Breast epithelium (tissue), 4 donors: ENCODE measurements at places on chromosomes 16 and 17. TPM values are rescaled to one million over a fixed set of nuclear protein-coding genes. Genes with fewer than 3 reads are reported as not detected.
A peak's percentile ranks its signal among the peaks of the same experiment; 100 is the strongest.

- no peak for DNase-seq
- H3K36me3 ChIP-seq: no peaks in the 10 kb centered on the region
- no peaks in the 10 kb centered on the region for H3K4me1 ChIP-seq
- no peak overlapping the region for H3K4me3 ChIP-seq
- H3K27ac ChIP-seq: no peak overlapping the region
Observed at GRCh38 chr16:81891736-81892364, 112.8 kb downstream of the PLCG2 start.

DNA sequence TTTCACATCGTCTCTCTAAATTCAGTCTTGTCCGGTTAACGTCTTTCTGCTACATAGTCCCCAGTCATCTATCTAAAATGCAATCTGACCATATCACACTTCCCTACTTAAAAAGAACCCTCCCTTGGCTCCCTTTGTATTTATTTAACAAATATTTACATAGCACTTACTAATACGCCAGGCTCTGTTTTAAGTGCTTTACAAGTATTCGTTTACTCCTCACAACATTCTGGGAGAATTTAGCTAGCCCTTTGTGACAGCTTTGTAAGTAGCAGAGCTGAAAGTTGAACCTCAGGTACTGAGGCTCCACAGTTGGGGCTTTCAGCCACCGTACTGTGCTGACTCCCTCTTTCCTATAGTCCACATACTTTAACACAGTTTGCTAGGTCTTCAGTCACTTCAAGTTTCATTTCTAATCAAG lies 9.2 kb downstream of the PAFAH1B1 start:
- H3K4me3 ChIP-seq: no peak overlapping the region
- DNase-seq: no peak
- H3K27ac ChIP-seq: no peak overlapping the region

DNA sequence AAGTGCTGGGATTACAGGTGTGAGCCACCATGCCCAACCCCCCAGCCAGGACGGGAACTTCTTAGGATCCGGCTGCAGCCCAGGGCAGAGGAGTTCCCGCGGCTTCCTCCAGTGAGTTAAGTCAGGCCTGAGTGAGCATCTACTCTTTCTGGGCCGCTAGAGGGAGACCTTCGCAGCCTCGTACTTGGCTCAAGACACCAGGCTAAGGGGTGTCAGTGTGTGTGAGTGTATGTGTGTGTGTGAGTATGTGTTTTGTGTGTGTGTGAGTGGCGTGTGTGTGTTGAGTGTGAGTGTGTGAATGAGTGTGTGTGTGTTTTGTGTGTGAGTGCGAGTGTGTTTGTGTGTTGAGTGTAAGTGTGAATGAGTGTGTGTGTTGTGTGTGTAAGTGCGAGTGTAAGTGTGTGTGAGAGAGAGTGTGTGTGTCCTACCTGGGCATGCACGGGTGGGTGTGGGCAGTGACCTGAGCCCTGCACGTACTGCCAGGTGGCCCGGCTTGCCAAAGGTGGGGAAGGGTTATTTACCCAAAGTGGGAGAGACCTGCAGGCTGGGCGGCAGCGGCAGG lies 58.5 kb downstream of the TMEM235 start:
- no peaks in the 10 kb centered on the region for H3K4me1 ChIP-seq
- peak; percentile 73 for DNase-seq
- H3K27ac ChIP-seq: no peak overlapping the region
- H3K27me3 ChIP-seq: no peaks in the 10 kb centered on the region
- no peak overlapping the region for H3K4me3 ChIP-seq

GRCh38 chr16:80615735-80616134 lies 74.9 kb downstream of the DYNLRB2 start:
- peak overlapping the region; percentile 25 for H3K27ac ChIP-seq
- H3K4me3 ChIP-seq: no peak overlapping the region
- H3K36me3 ChIP-seq: no peaks in the 10 kb centered on the region
- no peak for DNase-seq
- H3K4me1 ChIP-seq: peaks cover 5% of the 10 kb centered on the region
- H3K27me3 ChIP-seq: no peaks in the 10 kb centered on the region

- peaks cover 6% of the 10 kb centered on the region for H3K27me3 ChIP-seq
- no peak for DNase-seq
- H3K27ac ChIP-seq: no peak overlapping the region
- H3K4me1 ChIP-seq: no peaks in the 10 kb centered on the region
- no peak overlapping the region for H3K4me3 ChIP-seq
Observed at GRCh38 chr17:52140601-52141000, 17.9 kb downstream of the CA10 start.

GRCh38 chr17:78128551-78129350 lies at the start of gene TMC6:
TSS of gene TMC6 (minus strand) at chr17:78128755. CDS start at chr17:78126832, 1,923 bp downstream.
- H3K36me3 ChIP-seq: peaks cover 3% of the 10 kb centered on the region
- peak; percentile 72 for DNase-seq
- peak within 1 kb of the TSS; percentile 60 for H3K4me3 ChIP-seq
- H3K27ac ChIP-seq: peak within 1 kb of the TSS; percentile 90
- no peaks in the 10 kb centered on the region for H3K4me1 ChIP-seq
- no peaks in the 10 kb centered on the region for H3K27me3 ChIP-seq

DNA sequence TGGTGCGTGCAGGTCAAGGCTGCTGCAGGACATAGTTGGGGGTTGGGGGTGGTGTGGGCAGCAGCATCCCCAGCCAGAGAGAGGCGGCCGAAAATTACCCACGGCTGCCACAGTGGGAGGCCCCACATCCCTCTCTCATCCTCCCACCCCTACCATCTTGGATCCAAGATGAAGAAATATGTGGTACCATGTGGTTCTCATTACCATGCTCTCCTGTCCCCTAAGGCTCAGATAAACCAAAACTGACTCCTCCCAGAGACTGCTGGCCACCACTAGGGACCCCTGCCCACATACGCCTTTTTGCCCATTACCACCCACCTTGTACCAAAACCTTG lies 120.4 kb downstream of the HIC1 start:
- H3K4me1 ChIP-seq: peaks cover 55% of the 10 kb centered on the region
- DNase-seq: no peak
- H3K27ac ChIP-seq: peak overlapping the region; percentile 70
- no peaks in the 10 kb centered on the region for H3K27me3 ChIP-seq
- peak overlapping the region; percentile 13 for H3K4me3 ChIP-seq

The TM4SF5 gene
- total RNA-seq: not detected

DNA sequence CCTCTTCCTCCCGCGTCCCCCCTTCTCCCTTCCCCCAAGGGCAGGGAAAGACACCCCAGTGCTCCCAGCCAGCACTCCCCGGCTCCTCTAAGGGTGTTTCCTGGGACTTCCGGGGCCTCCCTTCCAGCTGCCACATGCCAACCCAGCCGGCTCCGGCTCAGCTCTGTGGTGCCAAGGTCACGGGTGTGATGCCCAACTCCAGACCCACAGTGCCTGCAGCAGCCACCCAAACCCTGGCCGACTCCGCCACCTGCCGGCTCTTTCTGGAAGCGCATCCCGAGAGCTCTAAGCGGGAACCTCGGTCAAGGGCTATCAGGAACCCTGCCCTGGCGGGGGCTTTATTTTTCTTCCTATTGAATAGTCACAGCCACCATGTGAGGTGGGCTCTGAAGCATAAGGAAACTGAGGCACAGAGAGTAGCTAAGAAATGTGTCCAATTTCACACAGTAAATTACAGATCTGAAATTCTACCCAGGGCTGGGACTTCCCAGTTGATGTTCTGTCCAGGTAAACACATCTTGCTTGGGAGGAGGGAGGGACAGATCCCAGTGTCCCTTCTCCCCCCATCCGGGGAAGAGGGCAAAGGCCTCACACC lies 3.3 kb upstream of the PPP1R1B start:
- DNase-seq: peak; percentile 80
- no peaks in the 10 kb centered on the region for H3K36me3 ChIP-seq
- H3K4me1 ChIP-seq: peaks cover 24% of the 10 kb centered on the region

The KDM6B gene
- 6.4 TPM for total RNA-seq

DNA sequence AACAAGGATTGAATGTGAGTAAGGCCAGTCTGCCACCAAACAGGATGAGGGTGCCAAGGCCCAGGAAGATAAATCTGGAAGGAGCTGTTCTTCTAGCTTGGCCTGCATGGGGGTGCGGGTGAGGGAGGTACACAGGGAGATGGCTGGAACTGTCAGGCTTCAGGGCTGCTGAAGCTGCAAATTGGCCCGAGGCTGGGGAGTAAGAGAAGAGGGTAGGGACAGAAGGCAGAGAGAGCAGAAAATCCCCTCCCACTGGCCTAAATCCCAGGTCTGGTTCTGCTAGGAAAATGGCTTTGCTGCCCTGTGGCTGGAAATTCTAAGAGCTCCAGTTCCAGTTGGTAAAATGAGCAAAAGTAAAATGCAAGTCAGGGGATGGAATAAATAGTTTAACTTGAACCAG lies 87.9 kb downstream of the CCDC182 start:
- no peak overlapping the region for H3K27ac ChIP-seq
- no peak overlapping the region for H3K4me3 ChIP-seq
- no peak for DNase-seq

DNA sequence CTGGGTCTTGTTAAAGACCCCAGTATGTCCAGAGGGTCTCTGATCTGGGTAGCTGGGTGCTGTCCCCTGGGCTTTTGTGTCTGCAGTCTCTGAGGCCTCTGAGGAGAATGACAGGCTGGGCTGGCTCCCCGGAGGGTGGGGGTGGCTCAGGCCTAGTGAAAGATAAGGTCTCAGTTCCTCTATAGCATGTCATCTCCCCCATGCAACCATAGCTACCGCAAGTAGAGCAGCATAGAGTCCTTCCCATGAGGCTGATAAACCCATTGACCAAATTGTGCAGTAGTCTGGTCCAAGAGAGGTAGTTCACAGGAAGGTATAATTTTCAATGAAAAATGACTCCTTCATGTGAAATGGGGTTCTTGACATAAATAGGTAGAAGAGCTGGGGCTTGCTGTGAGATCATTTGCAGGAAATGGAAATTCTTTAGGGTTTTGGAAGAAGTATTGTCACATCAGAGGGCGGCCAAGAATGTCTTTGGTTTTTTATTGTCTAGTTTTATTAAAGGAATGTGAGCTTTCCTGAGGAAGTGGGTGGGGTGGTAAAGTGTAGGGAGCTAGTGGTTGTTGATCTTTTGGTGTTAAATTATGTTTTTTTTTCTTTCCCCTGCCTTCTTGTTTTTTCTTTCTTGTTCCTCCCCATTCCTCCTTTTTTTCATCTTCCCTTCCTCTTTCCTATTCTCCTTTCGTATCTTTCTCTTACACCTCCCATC lies 21.0 kb downstream of the SLC7A6OS start:
- no peak overlapping the region for H3K4me3 ChIP-seq
- no peak for DNase-seq
- peak overlapping the region; percentile 77 for H3K27ac ChIP-seq
- no peaks in the 10 kb centered on the region for H3K27me3 ChIP-seq
- peaks cover 13% of the 10 kb centered on the region for H3K4me1 ChIP-seq
- no peaks in the 10 kb centered on the region for H3K36me3 ChIP-seq

- no peaks in the 10 kb centered on the region for H3K36me3 ChIP-seq
- no peak overlapping the region for H3K4me3 ChIP-seq
- H3K27me3 ChIP-seq: no peaks in the 10 kb centered on the region
- no peaks in the 10 kb centered on the region for H3K4me1 ChIP-seq
- no peak for DNase-seq
- no peak overlapping the region for H3K27ac ChIP-seq
Observed at GRCh38 chr16:54165912-54166865, 120.4 kb downstream of the IRX3 start.

The MYH8 gene
- total RNA-seq: not detected

The ARL2BP gene
- 50.5 TPM for total RNA-seq

- no peaks in the 10 kb centered on the region for H3K4me1 ChIP-seq
- H3K27me3 ChIP-seq: no peaks in the 10 kb centered on the region
- H3K36me3 ChIP-seq: peaks cover 11% of the 10 kb centered on the region
- no peak for DNase-seq
- H3K4me3 ChIP-seq: no peak overlapping the region
Observed at GRCh38 chr17:50993544-50993943, 127.1 kb downstream of the SPAG9 start.

DNA sequence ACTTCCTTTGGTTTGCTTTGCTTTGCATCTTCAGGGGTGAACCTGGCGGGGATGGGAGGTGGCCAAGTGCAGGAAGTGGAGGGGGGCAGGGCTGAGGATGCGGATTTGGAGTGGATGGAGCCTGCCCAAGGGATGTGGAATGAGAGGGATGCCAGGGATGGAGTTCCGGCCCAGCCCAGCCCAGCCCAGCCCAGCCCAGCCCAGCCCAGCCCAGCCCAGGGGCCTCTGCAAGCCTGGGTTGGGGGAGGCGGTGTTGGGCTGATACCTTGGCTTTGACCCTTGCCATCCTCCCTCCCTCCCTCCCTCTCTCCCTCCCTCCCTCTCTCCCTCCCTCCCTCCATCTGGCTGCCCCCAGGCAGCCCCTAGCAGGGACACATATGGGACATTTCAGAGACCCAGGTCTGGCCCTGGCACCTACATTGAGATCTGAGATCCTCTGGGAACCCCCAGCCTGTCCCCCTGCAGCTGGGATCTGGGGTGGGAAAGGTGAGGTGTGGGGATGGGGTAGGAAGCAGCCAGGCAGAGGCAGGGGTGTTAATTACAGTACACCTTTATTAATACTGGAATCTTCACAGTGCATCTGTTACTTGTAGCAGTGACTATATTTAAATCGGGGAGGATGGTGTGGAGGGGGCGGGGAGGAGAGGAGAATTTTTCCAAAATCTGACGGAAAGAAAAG lies 14.5 kb downstream of the IL34 start:
- peaks cover 16% of the 10 kb centered on the region for H3K36me3 ChIP-seq
- peaks cover 7% of the 10 kb centered on the region for H3K4me1 ChIP-seq
- H3K4me3 ChIP-seq: no peak overlapping the region
- no peak for DNase-seq
- no peaks in the 10 kb centered on the region for H3K27me3 ChIP-seq

DNA sequence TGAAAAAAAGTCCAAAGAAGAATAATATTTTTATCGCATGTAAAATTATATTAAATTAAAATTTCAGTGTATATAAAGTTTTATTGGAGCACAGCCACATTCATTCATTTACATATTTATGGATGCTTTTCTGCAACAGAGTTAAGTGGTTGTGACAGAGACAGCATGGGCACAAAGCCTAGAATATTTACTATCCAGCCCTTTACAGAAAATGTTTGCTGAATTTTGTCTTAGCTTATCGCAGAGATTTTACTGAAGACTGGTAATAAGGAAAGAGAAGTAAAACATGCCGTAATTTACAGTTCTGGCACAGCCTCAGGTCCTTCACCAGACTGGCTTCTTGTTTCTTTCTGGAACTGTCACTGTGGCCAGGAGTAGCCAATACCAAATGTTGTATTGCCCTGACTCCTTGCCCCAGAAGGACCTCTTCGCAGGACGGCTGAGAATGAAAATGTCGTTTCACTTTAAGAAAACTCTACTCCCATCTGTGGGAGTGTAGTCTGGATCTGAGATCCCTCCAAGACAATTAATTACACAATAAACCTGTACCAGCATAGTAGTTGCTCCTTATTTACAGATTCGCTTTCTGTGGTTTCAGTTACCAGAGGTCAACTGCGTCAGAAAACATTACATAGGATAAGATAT lies 94.9 kb upstream of the GOT2 start:
- H3K4me3 ChIP-seq: no peak overlapping the region
- no peaks in the 10 kb centered on the region for H3K27me3 ChIP-seq
- H3K27ac ChIP-seq: no peak overlapping the region
- DNase-seq: no peak

DNA sequence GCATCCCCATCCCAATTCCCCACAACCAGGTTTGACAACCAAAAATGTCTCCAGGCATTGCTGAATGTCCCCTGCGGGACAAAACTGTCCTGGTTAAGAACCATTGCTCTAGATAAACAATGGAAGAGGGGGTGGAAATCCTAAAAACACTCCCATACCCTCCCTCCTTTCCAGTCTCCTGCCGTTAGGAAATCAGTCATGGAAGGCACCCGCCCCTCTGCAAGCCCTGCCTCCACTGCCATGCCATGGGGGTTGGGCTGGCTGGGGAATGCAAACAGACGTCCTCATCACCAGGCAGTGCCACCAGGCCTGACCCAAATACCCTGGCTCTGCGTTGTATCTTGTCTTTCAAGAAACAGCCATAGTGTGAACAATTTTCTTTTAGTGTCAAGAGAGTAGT lies 57.5 kb downstream of the CYTH1 start:
- H3K27ac ChIP-seq: peak overlapping the region; percentile 38
- H3K36me3 ChIP-seq: no peaks in the 10 kb centered on the region
- H3K27me3 ChIP-seq: no peaks in the 10 kb centered on the region
- peaks cover 4% of the 10 kb centered on the region for H3K4me1 ChIP-seq
